Frontal cortex (tissue), 4 donors: ENCODE measurements at places on chromosomes 1 and 21. TPM values are rescaled to one million over a fixed set of nuclear protein-coding genes. Genes with fewer than 3 reads are reported as not detected.

Gene PLA2G2F
- not detected for total RNA-seq

Gene DCST1
- total RNA-seq: not detected

Gene TCHH
- under 0.01 TPM for total RNA-seq

Gene ITGB2
- 4.9 TPM for total RNA-seq

Gene MATN1
- total RNA-seq: 0.41 TPM

Gene WDR64
- total RNA-seq: not detected

Gene FCRL6
- not detected for total RNA-seq

Gene LCE2A
- not detected for total RNA-seq

- no peak for DNase-seq
Observed at GRCh38 chr1:82486969-82487368, 686.2 kb downstream of the ADGRL2 start.

DNA sequence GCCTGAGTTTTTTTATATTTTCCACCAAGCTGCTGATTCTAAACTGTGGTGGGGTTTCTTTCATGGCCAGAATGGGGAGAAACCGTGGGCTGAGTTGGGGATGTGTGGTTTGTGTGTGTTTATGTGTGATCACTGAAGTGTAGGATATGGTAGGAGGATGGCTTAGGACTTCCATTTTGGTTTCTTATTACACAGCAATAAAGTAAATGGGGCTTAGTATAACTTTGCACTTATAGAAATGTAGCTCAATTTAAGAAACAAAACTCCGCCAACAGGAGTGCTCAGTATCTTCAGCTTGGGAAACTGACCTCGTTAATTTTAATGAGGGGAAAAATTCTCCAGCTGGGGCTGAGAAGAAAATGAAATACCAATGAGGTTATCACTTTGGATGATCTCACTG lies 77.8 kb downstream of the PBX1 start:
- no peak for DNase-seq

GRCh38 chr1:101069158-101069557 lies 43.6 kb upstream of the DPH5 start:
- no peak for DNase-seq

DNA sequence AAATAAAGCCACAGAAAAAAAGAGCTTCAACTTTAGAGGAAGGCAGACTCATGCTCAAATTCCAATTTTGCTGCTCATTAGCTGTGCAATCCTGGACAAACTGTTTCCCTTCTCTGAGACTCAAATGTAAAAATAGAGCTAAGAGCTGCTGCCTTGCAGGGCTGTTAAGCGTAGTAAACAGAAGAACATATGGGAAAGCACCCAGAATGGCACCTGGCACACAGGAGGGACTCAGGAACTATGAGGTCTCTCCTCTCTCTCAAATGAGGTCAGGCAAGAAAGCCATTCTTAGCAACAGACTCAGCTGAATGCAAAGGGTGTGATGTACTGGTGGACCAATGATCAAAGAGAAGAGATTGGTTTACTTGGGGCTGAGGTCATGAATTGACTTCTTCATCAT lies 61.3 kb downstream of the TRABD2B start:
- DNase-seq: no peak

DNA sequence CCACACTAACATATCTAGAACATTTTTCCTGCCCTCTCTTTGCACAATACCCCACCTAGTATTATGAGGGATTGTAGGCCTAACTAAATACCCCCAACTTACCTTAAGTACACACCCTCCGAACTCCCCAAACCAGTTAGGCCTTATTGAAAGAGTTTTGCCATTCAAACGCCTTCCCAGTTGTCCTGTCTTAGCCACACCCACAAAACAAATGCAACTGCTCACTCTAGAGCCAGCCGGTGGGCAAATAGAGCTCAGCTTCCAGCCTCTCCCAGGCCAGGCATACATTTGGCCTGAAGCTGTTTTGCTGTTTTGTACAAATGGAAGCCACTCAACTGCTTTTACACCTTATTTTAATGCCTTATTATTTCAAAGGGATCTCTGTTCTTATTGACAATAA lies 224.2 kb upstream of the RUNX1 start:
- no peak for DNase-seq

DNA sequence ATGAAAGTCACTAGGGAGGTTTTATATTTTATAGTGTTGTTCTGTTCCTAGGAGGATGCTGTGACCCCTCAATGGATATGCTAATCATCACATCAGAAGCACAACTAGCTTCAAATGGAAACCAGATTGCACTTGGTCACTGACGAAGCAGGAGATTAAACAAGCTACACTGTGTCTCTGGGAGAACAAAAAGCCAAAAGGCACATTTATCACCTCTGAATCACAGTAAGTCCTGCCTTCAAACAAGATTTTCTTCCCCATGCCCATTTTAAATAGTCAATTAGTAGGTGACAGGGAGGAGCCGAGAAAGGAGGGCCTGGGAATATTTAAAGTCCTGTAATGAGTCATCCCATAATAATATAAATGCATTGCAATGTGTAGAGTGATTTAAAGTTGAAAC lies 38.1 kb downstream of the RGS2 start:
- DNase-seq: no peak

- DNase-seq: no peak
Observed at GRCh38 chr1:53368314-53369033, 40.6 kb upstream of the LRP8 start.

DNA sequence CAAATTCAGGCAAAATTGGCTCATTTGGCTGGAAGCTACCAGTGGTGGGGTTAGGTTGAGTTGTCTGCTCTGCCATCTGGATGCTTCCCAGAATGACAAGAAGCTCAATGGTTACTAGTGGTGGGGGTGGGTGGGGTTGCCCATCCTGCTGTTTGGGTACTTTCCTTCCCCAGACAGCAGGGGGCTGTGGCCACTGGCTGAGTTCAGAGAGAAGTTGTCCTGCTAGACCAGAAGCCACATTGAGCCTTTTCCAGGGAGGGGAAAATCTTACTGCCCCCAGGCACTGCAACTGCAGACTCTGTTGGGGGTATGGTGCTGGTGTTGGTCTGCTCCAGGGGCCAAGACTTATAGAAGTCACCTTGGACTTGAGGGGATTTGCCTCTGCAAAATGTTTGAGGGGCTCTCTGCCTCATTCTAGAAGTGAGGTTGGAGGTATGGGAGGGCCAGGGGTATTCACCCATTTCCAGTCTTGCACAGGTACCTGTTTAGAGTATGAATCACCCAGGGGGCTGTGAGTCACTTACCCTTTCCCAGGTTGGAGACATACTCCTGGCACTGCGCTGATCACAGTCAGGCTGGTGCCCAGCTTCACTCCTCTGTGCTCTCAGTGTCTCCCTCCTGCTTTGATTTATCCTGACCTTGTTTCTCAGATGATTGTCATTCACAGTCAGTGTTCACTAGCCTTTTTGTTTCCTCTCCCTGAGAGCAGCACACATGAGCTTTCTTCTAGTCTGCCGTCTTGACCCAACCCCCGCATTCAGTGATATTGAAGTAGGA lies 89.1 kb upstream of the NEGR1 start:
- no peak for DNase-seq

DNA sequence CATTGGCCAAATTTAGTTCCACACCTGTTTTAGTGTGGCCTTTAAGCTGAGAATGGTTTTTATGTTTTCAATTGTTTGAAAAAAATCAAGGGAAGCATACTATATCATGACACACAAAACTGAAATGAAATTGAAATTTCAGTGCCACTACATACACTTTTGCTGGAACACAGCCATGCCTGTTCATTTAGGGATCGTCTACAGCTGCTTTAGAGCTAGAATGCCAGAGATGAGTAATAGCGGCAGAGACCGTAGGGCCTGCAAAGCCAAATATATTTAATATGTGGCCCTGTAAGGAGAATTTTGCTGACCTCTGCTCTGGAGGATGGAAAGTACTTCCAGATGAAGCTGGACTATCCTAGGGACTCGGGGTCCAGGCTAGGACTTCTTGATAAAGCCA lies 62.5 kb upstream of the LYST start:
- no peak for DNase-seq

DNA sequence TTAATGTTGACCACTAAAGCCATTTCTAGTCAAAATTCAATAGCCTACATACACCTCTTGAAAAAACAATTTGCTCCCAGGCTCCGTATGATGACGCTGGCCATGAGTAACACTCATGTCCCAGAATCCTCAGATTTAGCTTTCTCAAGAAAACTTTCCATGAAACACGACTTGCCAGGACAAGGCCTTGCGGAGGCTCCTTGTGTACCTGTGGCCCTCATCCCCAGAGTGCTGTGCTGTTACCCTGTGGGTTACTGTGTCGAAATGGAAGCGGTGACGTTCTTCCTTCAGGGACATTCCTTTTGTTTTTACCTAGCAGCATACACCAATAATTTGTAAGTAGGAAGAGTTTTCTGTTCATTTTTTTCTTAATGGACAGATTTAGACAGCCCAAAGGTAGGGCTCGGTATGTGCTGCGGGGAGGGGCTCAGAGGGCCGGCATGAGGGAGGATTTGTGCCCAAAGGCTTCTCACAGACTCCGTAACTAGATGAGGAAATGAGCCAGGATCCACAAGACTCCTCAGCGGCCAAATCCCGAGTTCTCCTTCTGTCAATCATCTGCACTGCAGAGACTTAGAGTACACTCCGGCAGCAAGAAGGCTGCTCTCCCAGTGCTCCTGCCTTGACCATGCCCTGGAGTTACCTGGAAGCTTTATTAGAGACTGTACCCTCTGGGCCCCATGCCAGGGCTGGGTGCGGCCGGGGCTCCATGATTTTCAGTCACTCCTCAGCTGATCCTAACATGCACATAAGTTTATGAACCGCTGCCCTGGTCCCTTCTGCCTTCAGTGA lies 17.8 kb downstream of the GNG12 start:
- DNase-seq: no peak

GRCh38 chr1:120178799-120179756 lies 2.8 kb upstream of the SEC22B start:
- no peak for DNase-seq

DNA sequence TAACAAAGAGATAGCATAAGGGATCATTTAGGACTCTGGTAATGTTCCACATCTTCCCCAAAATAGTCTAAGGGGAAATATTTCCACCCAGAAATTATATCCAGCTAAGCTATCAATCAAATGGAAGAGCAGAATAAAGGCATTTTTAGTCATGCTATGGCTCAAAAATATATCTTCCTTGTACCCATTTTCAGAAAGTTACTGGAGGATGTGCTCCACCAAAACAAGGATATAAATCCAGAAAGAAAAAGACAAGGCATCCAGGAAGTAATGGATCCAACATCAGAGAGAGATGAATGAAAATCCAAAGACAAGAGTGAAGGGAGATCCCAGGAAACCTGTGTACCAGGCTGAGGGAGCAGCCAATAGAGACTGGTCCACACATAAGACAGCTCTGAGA lies 2.7 kb upstream of the KRTAP10-8 start:
- no peak for DNase-seq

DNA sequence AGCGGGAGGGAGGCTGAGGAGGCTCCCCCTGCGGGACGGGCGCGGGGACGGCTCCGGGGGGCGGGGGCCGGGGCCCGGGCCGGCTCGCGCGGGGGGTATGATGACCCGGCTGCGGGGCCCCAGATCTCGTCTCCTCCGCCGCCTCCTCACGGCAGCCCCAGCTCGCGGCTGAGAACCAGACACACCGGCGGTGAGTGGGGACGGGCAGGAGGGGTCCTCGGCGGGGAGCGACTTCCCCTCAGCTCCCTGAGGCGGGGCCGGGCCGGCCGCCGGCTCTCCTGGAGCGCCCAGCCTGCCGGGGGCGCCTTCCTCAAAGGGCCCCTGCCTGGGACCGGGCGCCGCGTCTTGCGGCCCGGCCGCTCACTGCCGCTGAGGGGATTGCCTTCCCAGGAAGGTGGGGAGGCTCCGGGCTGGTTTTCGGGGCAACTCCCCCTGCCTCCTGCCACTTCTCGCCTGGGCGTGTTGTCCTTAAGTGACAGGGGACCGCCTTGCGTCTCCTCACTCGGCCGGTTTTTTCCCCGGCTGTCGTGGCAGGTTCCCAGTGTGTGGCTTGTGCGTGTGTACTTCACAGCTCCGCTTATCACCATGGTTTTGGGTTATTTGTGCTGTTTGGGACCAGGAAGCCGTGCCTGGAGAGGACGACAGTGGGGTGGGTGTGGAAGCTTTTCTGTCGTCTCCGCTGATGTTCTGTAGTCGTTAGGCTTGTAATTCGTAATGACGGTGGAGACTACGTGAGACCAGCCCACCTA lies 800 bp downstream of the HIPK1 start:
- DNase-seq: peak; percentile 53

- DNase-seq: no peak
Observed at GRCh38 chr1:50279622-50280330, 143.5 kb downstream of the DMRTA2 start.

GRCh38 chr1:5934058-5934884 lies 58.0 kb downstream of the NPHP4 start:
- no peak for DNase-seq

DNA sequence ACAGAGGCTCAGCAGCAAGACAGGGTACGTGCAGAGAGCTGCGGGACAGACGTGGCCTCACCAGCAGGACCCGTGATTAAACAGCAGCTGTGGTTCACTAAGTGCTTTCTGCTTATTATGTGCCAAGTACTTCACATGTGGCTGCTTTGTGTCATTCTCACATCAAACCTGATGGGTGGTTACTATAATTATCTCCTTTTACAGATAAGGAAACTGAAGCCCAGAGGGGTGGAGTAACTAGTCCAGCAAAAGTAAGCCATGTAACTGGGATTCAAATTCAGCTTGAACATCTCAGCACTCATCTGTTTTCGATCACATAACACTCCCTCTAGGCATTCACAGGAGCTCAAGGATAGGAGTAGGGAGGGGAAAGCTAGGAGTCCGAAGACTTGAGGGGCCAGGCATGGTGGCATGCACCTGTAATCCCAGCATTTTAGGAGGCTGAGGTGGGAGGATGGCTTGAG lies 50.8 kb upstream of the CLIC4 start:
- no peak for DNase-seq

DNA sequence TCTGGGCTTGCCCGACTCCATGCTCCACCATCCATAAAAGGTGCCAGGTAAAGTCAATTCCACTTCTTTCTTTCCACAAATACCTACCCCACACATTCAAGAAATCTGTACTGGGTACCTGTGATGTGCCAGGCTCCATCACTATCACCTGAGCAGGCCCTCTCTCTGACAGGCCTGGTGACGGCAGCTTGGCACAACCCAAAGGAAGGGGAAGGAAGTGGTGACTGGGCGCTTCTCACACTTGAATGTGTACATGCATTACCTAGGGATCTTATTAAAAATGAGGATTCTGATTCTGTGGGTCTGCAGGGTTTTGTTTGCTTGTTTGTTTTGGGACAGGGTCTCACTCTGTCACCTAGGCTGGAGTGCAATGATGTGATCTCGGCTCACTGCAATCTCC lies 7.5 kb downstream of the HTR1D start:
- DNase-seq: no peak

DNA sequence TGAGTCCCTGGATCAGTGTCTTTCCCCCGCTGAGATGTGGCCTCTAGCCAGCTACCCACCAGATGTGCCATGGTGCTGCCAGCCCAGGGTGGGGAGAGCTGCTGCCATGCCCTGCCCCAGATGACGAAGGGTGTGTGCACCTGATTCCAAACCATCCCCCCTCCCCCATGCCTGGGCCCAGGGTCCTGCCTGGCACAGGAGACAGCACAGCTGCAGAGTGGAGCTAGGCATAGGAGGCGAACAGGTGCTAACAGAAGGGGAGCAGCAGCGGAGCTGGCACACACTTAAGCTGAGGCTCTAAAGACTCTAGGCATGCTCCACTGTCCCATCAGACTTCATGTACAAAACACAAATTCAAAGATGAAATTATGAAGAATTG lies 9.0 kb upstream of the LDLRAP1 start:
- no peak for DNase-seq
